HCT116 (cell line): ENCODE measurements at places on chromosomes 7 and 10.

- no peak for DNase-seq
Measured at GRCh38 chr10:86715836-86716235, 40.6 kb upstream of the BMPR1A start.

DNA sequence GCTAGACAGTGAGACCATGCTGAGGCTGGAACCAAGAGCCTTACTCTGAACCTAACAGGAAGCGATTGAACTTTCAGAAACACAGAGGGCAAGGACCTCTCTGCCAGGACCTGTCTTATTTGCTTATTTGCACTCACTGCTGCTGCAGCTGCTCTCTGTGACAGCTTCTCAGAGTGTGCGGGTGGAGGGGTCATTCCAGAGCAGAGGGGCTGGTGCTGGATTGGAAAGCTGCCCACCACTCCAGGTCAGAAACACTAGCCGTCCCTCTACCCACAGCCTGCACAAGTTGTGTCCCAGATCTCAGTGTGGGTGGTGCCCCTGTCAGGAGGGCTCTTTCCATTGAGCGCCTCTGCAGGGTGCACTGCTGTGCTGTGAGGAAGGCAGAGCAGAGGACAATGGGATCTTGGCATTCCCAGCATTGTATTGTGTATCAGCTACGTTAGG lies 126.2 kb downstream of the CCNY start:
- DNase-seq: no peak

DNA sequence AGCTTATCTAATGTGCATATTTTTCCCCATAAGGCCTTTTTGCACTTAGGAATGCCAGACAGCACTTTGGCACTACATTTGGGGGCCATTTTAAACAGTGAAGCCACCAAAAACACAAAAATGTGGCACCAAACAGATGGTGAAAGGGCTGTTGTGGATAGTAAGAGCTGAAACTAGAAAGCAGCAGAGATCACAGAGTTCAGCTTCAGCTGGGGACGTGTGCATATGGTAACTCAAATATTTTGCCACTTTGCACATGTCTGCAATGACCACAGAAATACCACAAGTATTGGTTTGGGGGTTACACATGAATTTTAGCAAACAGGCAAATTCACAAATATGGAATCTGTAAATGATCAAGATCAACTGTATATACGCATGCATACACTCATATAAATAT lies 72.8 kb downstream of the PODXL start:
- no peak for DNase-seq

- DNase-seq: no peak
Measured at GRCh38 chr10:69894156-69894555, 92.5 kb downstream of the COL13A1 start.

GRCh38 chr10:70782086-70782745 lies 3.0 kb downstream of the TBATA start:
- no peak for DNase-seq
